ENCODE measurements at places on chromosomes 4 and X.

DNA sequence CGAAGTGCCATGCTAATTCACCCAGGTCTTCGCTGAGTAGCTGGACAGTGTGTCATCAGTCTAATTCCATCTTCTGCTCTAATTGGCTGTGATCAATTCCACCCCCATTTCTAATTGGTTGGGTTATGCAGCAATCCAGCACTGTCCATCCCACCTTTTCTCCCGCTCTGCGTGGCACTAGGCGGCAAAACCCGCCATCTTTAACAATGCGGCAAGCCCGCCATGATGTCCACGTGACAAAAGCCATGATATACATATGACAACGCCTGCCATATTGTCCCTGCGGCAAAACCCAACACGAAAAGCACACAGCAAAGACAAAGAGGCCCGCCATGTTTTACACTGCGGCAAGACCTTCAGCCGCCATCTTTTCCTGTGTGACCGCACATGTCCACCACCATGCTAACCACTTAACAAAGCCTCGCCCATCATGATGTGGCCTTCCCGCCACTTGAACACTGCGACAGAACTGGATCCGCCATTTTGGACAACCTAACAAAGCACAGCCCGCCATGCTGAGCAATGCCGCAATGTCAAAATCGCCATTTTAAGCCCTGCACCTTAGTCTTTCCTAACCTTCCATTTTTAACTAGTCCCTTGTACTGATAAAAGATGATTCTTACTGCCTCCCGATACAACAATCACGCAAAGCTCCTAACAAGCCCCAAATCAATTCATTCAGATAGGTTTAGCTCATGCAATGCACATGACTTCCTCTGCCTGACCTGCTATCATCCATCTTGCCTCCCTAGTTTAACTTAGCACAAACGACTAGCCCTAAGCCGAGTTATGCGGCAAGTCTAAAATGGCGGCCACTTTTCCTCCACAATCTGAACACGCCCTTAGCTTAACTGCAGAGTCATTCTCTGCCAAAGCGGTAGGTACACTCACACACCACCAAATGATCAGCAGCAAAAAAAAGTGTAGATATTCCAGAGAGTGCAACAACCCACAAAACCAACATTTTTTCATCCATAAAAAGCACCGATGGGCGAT lies 288.3 kb downstream of the CHIC1 start:
- DNase-seq, result no peak

DNA sequence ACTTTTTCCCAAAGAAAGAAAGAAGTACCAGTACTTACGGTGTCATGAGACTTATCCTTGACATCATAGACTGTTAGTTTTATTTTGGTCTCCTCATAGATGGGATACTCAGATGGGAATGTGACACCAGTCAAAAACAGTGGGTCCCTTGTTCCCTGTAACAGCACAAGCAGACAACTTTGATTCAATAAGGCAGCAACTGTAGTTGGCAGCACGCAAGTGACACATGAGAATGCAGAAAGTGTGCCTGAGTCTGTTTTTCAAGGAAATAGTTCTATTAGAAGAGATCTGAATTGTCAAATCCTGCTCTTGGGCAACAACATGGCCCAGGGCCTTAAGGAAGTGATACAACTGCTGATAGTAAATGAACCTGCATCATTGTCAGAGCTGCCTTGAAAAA lies 443.2 kb downstream of the INPP4B start:
- DNase-seq, result no peak

DNA sequence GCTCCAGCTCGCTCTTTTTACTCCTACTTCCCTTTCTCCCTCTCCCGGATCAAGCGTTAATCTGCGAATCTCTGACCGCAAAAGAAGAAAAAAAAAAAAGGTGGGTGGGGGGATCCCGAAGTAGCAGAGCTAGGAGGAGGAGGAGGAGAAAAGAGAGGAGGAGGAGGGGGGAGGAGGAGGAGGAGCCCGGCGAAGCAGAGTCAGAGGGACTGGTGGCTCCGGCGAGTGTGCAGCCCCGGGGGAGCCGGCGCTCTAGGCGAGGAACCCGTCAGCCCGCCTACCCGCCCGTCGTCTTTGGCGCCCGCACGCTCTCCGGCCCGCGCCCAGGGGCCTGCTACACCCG lies at the start of gene NHSL2:
TSS of gene NHSL2 (plus strand) at position 203 of the 343 bp plus-strand sequence.
- DNase-seq, result no peak

DNA sequence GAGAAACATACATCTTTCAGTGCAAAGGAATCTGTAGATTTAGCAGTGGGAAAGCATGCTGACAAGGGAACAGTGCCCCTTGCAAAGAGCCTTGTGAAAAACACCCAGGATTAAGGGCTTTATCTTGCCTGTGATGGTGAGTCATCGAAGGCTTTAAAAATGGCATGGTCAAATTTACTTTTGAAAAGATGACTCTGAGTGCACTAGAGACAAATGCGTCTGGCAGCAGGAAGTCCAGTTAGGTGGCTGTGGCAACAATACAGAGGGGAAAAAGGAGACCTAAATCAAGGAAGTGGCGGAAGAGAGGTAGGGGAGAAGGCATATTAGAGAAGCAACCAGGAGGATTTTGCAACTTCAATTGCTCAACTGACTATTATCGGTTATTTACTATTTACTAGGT lies 472.6 kb upstream of the CPEB2 start:
- no peak for DNase-seq

- DNase-seq, result no peak
Observed at GRCh38 chr4:147014946-147015345, 69.3 kb upstream of the TTC29 start.

DNA sequence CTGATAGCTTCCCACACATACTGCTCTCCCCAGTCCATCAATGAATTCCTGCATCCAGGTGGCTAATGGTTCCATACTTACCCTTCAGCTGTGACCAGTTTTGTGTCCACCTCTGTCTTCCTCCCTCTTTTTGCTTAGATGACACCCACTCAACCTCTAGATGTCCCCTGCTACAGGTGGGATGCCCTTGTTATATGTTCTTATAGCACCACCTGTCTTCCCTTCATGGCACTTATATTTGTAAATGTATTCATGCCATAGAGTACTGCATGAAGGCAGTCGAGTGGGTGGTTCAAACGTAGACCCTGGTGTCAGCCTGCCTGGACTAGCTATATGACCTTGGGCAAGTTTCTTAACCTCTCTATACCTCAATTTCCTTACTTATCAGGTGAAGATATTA lies 6.5 kb upstream of the USP46 start:
- peak; percentile 20 for DNase-seq

DNA sequence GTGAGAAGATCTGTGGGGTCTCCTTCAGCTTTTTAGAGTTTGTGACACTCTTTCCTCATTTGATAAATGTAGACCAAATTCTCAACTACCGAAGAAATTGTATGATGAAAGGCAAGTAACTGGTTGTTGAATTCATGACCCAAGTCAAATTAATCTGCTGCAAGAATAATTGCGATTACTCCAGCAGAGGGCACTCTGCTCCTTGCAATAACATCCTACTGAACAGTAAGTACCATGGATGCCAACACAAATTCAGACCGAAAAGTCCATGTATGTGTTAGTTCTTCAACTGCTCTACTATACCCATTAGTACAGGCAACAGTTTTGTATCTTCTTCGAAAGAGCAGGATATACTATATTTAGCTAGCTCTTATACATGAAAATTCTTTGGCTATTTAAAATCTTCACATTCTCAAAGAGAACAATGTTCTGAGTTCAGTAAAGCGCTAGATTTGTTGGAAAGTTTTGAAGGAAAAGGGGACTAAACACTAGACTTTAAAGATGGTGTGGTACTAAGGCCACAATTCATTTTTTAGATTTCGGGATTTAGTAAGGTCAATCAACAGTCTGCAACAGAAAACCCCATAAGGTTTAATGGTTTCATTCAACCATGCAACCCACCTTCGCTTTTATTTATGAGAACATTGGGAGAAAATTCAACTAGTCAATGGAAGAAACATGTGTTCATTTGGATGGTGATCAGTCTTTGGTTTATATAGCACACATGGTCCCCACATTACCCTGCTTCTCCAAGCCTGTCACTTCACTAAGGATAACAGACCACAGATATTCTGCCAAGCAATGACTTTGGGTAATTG lies 105.4 kb upstream of the TBC1D9 start:
- peak; percentile 79 for DNase-seq

GRCh38 chr4:67580577-67580976 lies 22.1 kb downstream of the STAP1 start:
- DNase-seq, result no peak

GRCh38 chr4:66160606-66161005 lies 490.3 kb upstream of the EPHA5 start:
- no peak for DNase-seq

DNA sequence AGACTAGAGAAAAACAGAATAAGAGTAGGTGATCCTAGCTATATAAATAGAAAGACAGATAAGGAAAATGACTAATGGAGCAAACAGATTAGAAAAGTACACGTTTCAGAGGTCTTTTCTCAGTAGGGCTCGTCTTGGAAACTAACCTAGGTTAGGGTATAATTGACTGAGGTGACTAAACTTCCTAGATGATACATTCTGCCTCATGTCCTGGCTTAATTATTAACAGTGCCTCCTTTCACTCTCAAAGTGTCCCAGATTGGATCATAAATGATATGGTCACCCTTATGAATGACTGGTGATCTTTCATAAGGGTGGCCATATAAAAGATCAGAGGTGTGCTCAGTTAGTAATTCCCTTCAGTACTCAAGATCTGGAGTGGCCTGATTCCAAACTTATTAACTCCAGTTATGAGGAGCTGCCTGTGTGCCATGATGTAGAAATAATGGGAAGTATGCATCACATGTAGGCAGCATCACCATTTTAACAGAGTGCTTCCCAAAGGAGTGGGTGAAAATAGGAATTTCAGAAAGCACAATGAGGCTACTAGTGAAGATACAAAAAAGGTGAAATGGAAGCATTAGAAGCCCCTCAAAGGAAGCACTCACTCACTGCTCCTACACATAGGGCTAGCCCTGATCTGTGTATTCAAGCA lies 14.7 kb upstream of the GRIA3 start:
- no peak for DNase-seq

GRCh38 chrX:24479924-24480323 lies 14.8 kb downstream of the PDK3 start:
- peak; percentile 32 for DNase-seq

GRCh38 chr4:54016504-54016903 lies 47.9 kb downstream of the CHIC2 start:
- DNase-seq, result no peak

DNA sequence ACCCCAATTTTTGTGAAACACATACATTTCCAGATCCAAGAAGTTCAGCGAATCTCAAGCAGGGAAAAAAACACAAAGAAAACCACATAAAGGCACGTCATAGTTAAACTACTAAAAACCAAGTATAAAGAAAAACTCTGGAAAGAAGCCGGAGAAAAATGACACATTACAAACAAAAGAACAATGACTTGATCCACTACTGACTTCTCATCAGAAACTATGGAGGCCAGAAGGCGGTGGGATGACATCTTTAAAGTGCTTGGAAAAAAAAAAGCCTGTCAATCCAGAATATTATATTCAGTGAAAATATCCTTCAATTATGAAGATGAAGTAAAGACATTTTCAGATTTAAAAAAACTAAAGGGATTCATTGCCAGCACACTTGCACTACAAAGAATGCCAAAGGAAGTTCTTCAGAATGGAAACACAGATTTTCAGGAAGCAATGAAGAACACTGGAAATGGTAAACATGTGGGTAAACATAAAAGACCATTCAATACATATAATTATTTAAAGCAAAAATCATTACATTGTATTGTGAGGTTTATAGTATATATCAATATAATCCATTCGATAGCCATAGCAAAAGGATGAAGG lies 32.6 kb upstream of the PPP2R2C start:
- DNase-seq, result no peak

DNA sequence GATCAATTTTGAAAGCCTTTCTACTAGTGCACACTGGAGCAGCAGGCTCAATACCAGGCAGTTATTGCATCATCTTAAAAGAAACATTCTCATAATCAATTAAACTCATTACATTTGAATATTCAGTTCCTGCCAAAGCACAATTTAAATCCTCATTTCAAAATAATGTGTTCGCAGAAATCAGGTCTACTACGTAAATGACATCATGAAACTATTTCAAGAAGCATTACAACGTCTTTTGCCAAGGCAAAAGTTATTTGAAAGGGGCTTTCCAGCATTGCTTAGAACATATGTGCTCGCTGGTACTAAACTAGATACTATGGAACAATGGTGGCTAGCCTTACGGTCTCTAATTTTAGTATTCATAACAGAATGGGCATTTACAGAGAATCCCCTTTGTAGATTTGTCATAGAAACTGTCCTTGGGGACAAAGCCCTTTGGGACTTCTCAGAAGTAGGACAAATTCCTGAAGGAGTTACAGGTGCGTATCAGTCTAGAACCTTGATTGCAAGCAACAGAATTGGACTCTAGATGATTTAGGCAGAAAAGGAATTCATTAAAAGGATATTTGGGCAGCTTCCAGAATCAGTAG lies 27.6 kb upstream of the HUWE1 start:
- no peak for DNase-seq

GRCh38 chr4:79597266-79597665 lies 189.2 kb upstream of the GK2 start:
- DNase-seq, result no peak

DNA sequence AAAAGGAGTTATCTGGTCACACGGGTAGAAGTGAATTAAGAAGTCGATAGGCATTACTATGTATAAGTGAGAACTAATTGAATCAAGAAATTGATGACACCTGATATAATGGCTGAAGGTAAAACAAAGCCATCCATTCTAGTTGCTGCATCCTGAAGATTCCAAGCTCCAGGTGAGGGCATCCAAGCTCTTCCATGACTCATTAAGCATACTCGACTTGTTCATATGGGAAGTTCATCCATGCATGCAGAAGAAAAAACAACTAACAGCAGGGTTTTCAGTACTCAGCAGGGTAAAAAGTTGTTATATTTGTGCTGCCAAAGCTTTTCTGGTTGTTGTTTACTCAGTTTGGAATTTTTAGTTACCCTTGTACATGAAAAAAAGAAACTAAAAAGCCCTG lies 508.0 kb upstream of the CXorf51A start:
- no peak for DNase-seq

GRCh38 chrX:14476205-14476604 lies 53.1 kb upstream of the GLRA2 start:
- DNase-seq, result no peak

DNA sequence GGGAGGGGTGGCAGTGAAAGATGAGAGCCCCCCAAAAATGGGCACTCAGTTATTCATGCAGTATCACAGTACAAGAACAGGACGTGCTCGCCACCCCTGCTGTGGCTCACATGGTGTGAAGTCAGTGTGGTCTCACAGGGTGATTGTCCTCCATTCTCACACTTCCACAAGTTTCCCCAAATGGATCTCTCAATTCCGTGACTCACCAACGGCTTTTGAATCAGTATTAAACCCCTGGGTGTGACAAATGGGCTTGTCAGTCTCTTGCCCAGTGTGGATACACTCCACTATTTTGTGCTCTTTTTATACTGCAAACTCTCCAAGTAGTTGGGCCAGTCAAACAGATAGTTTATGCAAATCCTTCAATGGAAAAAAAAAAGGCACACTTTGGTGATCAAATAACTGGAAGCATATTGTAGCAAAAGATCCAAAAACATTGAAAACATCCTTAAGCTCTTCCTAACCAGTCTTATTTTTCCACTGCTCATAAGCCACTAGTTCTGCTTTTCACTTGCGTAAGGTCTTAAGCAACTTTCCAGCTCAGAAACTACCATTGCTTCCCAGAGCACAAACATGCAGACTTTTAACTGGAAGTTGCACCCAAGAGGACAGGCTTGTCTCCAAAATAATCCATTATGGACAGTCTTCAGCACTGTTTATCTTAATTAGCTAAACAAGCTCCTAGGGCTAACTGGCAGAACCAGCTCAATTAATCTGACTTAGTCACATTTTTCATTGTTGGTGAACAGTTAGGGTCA lies 365.7 kb downstream of the PPP3CA start:
- no peak for DNase-seq

All from erythroblast (primary cell).